Left ventricle myocardium inferior (tissue), 1 donor: ENCODE measurements at places on chromosomes 3 and 15. TPM values are rescaled to one million over a fixed set of nuclear protein-coding genes. Genes with fewer than 3 reads are reported as not detected.

The SCAPER gene
- 42.6 TPM for total RNA-seq

The NDUFB4 gene
- 556 TPM for total RNA-seq

The SPATA16 gene
- total RNA-seq = not detected

The RASGRP1 gene
- 0.44 TPM for total RNA-seq

The IQCF5 gene
- not detected for total RNA-seq

The ARPIN gene
- total RNA-seq = 11.4 TPM

The MORC1 gene
- not detected for total RNA-seq

The SLC22A13 gene
- total RNA-seq = not detected

The EXOG gene
- 27.9 TPM for total RNA-seq

The NDUFAF3 gene
- total RNA-seq = 159 TPM

The DUOXA1 gene
- 0.30 TPM for total RNA-seq

DNA sequence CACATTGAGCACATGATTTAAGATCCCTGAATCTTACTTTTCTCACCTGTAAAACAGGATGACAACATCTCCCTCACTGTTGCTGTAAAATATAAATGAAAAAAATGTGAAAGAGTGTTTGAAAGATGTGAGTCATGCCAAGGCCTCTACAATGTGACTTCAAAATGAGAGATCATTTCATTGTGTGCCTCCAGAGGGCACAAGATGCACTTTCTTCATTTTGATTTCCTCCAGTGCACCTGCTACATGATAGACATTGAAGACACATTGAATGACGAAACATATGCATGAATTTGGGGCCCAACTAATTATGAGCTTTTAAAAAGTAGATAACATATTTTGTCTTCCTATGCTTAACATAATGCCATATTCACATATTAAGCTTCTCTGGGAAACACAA lies 170.3 kb downstream of the MOBP start:
- no peak for DNase-seq

DNA sequence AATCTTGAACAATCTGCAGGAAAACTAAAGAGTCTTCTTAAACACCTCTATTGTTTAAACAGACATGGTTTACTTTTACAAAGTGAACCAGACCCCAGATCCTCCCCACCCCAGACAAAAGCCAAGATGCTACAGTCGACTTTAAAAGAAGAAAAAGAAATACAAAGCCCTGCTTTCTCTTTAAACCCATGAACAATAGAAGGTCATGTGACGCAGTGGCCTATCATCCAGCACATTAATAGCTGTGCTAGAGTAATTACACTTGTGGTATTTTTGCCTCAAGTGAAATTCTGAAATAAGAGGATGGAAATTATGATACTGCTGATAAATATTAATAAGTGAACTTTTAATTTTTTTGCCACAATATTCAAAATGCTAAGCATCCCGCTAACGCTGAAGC lies 613.4 kb downstream of the FOXP1 start:
- no peak for DNase-seq

GRCh38 chr3:47413751-47414150 lies 32.9 kb downstream of the PTPN23 start:
- no peak for DNase-seq

- DNase-seq = no peak
Measured at GRCh38 chr3:181403876-181404660, 307.7 kb upstream of the SOX2 start.

DNA sequence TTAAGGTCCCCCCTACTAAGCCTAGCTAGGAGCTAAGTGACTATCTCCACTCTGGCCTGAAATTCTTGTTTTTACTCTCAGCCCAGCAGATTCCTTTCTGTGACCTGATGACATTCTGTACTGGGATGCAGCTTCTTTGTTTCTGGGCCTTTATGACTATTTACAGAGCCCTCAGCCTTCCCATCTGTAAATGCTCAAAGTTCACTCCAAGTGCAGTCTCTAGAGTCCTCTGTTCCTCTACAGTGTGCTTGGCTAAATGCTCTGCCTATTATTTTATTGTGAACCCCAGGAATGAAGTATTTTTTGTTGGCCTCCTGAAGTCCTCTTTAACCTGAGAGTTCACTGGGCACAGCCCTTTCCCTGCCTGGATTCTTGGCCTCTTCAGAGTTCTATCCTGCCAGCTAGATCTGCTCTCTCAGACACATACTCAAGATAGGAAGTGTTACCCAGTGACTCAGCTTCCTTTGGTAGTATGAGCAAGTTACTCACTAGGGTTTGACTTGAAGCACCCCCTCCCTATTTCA lies 278.1 kb upstream of the P2RY1 start:
- DNase-seq = peak; percentile 23

- DNase-seq = no peak
Measured at GRCh38 chr3:49244581-49245205, 32.3 kb downstream of the C3orf62 start.

DNA sequence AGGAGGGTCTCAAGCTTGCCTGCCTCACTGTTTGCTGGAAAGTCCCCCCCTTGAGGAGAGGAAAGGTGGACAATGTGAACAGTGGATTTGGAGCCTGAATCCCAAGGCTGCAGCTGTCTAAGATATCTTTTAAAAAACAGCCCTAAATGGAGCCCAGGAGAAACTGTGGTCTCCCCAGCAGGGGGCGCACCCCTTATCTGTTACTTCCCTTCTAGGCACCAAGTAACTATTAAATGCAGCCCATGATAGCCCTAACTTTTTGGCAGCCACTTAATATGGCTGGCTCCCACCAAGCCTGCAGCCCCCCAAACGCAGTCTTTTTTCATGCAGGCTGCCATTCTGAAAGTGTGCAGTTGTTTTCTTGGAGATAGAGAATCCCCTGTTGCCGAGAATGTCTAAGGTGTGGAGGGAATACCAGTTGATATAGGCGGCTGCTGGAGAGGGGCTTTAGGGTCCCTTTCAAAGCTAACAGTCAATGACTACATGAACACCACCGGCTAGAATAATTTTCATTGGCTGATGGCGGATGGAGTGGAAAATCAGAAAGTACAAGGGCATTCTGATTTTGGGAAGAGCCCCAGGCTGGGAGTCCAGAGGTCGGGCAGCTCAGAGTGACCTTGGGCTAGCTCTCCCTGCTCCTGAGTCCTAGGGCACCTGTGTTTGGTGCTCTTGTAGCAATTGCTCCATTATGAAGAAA lies 1.3 kb downstream of the RHCG start:
- DNase-seq = no peak

- peak; percentile 28 for DNase-seq
Measured at GRCh38 chr15:62432702-62433398, 267.8 kb upstream of the C2CD4B start.

DNA sequence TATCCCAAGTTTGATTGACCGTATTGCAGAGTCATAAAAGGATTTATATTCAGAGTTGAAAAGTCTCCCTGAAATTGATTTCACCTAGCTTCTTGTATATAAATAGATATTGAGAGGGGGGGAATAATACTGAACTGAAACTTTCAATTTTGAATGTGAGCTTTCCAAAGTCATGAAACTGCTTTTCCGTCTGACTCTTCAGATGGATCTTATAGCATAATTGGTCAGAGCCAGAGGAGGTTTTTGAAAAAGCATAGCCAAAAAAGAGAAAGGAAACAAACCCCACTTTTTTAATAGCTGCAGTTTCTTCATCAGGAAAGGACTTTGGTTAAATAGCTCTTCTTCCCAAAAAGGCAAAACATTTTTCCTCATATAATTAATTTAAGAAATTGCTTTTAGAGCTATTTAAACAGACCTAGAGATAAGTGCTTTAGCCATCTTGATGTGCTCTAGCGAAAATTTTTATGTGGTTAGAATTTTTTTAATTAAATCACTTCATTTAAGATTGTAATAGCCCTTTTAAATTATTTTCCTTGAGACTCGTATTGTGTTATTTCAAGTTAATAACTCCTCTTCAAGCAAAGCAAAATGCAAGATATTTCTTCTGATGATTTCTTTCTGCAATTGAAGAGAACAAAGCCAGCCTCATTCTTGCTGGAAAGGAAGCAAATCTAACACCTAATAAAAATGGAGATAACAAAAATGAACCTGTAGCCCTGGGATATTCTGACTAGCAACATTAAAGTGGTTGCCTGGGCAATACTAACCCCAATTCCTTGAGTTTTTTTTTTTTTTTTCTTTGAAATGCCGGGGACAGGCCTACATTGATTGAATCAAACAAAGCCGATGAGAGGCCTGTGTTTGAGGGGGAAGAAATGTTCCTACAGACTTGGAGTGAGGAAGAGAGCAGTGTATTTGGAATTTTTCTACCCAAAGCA lies 173.6 kb downstream of the PTPRG start:
- no peak for DNase-seq

DNA sequence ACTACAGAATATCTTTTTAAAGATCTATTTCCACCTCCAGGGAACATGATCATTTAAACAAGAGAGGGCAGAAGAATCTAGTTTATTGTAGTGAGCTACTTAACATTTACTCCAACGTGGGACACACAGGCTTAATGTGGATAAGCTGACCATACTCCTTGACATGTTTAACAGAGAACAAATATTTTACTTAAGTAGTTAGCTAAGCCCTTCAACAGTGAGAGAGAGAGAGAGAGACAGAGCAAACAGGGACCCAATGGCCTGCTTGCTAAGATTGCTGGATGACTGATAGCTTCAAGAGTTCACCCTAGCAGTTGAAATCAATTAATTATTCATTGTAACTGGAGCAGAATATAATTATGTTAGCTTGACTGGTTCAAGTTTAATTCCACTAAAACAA lies 158.6 kb downstream of the ADAM10 start:
- DNase-seq = no peak

DNA sequence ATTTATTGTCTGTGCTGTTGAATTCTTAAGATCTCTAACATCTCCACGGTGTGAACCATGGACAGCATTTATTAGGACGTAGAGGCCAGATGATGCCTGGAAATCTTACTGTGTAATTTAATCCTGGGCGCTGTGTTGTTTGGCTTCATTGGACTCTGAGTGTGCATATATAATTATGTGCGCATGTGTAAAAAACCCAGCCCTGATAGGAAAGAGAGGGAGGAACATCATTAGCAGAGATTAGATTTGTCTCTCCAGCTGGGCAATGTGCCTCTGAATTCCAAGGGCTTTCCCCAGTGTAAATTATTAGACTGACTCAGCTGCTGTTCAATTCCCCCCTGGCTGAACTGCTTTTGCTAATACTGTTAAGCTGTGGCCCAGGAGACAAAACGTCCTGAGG lies 39.6 kb downstream of the MAP3K13 start:
- no peak for DNase-seq

DNA sequence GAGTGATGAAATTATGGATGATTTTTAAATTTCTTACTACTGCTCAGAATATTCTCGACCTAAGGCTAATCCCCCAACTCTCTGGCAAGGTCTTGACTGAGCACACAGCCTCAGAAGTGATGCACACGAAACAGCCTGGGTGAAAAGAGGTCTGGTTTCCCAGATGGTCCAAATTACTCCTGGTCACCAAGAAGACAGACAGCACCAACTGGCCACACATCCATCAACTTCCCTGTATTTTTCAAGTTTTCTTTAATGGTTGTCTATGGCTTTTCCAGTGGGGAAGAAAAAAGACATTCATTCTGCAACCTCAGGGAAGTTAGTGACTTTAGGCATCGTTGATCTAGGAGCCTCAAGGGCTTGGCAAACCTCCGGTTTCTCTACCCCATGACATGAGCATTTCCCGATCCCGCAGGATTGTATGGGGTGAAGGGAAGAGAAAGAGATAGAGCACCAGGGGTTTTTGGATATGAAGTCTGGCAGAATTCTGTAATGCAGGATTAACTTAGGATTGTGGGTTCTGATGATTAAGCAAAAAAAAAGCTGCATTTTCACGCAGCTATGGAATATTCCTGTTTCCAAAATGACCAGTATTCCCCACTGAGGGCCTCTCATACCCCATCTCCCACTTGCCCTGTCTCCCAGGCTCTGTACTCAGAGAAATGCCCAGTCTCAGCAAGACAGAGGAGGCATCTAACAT lies 62.2 kb downstream of the UMPS start:
- DNase-seq = no peak

DNA sequence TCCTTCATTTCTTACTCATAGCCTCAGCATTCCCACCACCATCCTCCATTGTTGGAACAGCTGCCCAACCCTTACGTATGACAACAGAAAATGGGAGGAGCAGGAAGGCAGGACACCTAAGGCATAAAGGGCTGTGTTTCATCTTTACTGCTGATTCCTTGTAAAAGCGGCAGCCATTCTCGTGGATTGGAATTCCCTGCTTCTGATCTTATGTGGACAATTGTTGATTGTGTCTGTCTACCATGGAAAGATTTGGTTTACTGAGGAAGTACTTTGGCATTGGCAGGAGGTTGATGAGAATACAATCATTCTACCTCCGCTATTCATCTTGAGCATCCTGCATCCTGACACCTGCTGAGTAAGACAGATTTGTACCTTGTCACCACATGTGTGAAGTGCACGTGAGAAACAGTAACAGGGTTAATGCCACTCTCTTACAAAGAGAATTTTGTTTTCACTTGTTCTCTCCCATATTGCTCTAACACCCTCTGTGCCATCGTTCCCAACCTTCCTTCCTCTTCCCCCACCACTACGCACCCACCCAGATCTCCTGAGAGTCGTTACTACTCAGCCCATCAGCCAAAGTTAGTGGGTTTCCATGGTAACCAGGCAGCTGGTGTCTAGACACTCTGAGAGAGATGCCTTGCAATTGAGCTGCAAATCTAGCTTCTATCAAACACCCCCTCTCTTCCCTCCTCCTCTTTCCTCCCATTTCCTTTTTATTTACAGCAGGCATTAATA lies 75.7 kb downstream of the GAP43 start:
- no peak for DNase-seq

- DNase-seq = no peak
Measured at GRCh38 chr15:101406526-101407195, 82.8 kb downstream of the PCSK6 start.

DNA sequence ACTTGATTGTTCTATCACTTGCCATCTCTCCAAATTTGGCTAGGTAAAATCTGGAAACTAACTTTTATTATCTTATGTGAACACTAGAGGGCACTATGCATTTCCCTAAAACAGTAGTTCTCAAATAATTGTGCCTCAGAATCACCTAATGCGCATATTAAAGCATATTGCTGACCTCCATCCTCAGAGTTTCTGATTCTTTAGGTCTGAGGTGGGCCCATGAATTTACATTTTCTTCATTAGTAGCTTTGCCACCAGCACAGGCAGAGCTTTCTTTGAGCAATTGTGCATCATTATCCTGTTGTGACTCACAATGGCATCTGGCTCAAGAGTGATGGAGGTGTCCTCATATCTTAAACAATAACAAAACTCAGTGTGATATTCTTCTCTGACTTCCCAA lies 17.5 kb upstream of the BCHE start:
- no peak for DNase-seq
